Gastroesophageal sphincter (tissue), 4 donors: ENCODE measurements at places on chromosomes 7 and 10.

- H3K4me3 ChIP-seq = no peak overlapping the region
- H3K27ac ChIP-seq = no peak overlapping the region
- H3K36me3 ChIP-seq = no peaks in the 10 kb centered on the region
- H3K4me1 ChIP-seq = no peaks in the 10 kb centered on the region
- no peak for ATAC-seq
These were observed 2.0 kb upstream of the AKR1B15 start for GRCh38 chr7:134546955-134547354.

GRCh38 chr10:13440185-13441061 lies 88.4 kb downstream of the BEND7 start:
- peaks cover 8% of the 10 kb centered on the region for H3K4me1 ChIP-seq
- H3K27ac ChIP-seq = no peak overlapping the region
- H3K36me3 ChIP-seq = peaks cover 33% of the 10 kb centered on the region
- peaks cover 38% of the 10 kb centered on the region for H3K27me3 ChIP-seq

DNA sequence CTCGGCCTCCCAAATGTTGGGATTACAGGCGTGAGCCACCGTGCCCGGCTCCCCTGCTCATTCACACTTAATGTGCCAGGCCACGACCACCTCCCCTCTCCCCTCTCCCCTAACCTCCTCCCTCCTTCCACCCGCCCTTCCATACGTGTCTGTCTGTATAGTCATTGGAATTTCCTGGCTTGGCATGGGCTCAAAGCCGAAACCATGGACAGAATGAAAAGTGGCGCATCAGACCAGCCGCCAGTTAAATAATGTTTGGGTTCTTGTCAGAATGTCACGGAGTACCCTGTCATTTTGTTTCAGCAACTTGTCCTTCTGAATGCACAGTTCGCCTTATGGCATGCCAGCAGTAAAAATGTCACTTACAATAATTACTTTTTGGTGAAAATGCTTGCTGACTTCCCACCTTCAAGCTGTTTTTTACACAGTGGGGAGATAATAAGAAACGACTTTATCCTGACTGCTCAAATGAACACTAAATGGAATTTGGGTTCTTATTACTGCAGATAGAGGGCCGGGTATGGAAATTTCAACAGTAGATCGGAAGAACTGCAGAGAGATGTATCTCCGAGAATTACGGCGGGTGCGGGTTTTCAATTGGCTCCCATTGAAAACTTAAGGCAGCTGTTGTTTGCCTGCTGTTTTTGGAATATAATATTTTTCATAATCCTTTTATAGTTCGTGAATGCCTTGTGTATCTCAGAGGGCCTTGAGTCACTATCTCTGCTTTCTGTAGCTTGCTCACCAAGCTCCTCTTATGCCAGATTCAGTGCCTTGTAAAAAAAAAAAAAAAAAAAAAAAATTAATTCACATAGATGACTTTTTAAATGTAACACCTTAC lies 65.5 kb upstream of the SH2B2 start:
- H3K27ac ChIP-seq = no peak overlapping the region
- H3K27me3 ChIP-seq = no peaks in the 10 kb centered on the region
- H3K4me3 ChIP-seq = no peak overlapping the region
- H3K36me3 ChIP-seq = no peaks in the 10 kb centered on the region
- ATAC-seq = no peak
- H3K4me1 ChIP-seq = no peaks in the 10 kb centered on the region

- ATAC-seq = no peak
- H3K36me3 ChIP-seq = no peaks in the 10 kb centered on the region
- H3K27ac ChIP-seq = no peak overlapping the region
- no peaks in the 10 kb centered on the region for H3K27me3 ChIP-seq
These were observed 330.9 kb downstream of the PARD3 start for GRCh38 chr10:34484164-34484563.

- H3K36me3 ChIP-seq = no peaks in the 10 kb centered on the region
- peaks cover 9% of the 10 kb centered on the region for H3K4me1 ChIP-seq
- no peak overlapping the region for H3K4me3 ChIP-seq
- peak; percentile 28 for ATAC-seq
These were observed 108.5 kb downstream of the RAB18 start for GRCh38 chr10:27612551-27613035.

DNA sequence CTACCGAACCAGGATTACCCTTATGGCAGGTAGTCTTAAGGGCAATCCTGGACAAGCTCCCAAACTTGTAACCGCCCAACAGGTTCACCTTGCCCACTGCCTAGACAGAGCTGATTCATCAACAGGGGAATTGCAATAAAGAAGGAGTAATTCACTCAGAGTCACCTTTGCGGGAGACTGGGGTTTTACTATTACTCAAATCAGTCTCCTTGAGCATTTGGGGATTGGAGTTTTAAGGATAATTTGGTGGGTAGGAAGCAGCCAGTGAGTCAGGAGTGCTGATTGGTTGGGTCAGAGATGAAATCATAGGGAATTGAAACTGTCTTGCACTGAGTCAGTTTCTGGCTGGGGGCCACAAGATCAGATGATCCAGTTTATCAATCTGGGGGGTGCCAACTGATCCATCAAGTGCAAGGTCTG lies 25.3 kb downstream of the HK1 start:
- H3K4me3 ChIP-seq = no peak overlapping the region
- ATAC-seq = no peak
- H3K27me3 ChIP-seq = no peaks in the 10 kb centered on the region
- no peaks in the 10 kb centered on the region for H3K36me3 ChIP-seq
- H3K27ac ChIP-seq = no peak overlapping the region

DNA sequence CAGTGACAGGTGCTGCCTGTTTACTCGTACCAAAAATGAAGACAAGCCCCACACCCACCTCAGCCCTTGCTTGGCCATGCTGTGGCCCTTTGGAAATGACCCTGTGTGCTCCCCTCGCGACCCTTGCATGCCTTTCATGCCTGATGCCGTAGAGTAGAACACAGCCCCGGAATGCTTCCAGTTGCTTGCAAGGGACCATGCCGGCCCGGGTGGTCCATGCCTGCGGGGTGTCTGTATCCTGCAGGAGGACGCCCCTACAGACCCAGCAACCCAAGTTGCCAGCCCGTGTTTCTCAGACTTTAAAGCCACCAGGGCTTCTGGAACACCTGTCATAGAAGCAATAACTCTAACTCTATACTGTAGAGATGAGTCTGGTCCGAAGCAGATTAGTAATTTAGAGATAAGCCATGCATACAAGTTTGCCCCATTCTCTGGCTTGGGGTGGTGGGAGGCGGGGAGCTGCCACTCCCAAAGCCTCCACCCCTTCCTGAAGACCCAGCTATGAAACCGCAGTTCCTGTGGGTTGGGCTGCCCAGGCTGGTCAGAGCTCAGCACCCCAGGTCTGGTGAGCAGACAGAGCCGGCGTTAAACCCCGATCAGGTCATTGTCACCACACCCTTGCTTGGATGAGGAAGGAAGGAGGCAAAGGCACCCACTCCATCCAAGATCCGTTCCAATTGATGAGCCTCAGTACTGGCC lies 143.5 kb downstream of the ADCY1 start:
- H3K36me3 ChIP-seq = no peaks in the 10 kb centered on the region
- H3K27ac ChIP-seq = no peak overlapping the region
- ATAC-seq = no peak

GRCh38 chr7:106009503-106010226 lies 46.6 kb downstream of the CDHR3 start:
- H3K4me3 ChIP-seq = peak overlapping the region; percentile 28
- no peaks in the 10 kb centered on the region for H3K36me3 ChIP-seq
- no peaks in the 10 kb centered on the region for H3K27me3 ChIP-seq
- ATAC-seq = peak; percentile 90
- peak overlapping the region; percentile 71 for H3K27ac ChIP-seq

DNA sequence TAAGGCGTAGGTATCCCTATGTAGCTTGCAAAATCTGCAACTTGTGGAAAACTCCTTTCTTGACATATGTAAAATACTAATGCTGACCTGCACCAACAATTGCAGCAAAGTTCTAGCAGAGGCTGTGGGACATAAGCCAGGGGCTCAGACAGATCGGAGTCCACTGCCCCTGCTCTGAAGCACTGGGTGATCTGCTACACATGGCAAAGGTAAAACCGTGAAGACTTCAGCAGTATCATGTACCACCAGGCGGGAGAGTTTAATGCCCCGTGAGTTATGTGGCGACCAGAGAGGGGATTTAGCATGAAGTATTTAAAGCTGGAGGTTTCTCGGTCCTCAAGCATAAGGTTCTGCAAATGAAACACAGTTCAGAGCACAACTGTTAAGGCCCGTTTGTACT lies 76.4 kb downstream of the ABCC2 start:
- no peak for ATAC-seq
- no peaks in the 10 kb centered on the region for H3K36me3 ChIP-seq
- H3K4me3 ChIP-seq = no peak overlapping the region
- H3K27me3 ChIP-seq = no peaks in the 10 kb centered on the region
- no peak overlapping the region for H3K27ac ChIP-seq

DNA sequence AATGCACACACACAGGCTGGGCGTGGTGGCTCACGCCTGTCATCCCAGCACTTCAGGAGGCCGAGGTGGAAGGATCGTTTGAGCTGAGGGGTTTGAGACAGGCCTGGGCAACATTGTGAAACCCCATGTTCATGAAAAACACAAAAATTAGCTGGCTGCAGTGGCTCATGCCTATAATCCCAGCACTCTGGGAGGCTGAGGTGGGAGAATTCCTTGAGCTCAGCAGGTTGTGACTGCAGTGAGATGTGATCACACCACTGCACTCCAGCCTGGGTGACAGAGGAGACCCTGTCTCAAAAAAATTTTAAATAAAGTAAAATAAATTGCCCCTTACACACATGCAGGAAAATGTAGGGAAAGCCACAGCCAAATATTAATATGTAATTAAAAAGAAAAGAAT lies 44.1 kb downstream of the RNF32 start:
- no peaks in the 10 kb centered on the region for H3K4me1 ChIP-seq
- H3K27ac ChIP-seq = no peak overlapping the region
- H3K27me3 ChIP-seq = no peaks in the 10 kb centered on the region

DNA sequence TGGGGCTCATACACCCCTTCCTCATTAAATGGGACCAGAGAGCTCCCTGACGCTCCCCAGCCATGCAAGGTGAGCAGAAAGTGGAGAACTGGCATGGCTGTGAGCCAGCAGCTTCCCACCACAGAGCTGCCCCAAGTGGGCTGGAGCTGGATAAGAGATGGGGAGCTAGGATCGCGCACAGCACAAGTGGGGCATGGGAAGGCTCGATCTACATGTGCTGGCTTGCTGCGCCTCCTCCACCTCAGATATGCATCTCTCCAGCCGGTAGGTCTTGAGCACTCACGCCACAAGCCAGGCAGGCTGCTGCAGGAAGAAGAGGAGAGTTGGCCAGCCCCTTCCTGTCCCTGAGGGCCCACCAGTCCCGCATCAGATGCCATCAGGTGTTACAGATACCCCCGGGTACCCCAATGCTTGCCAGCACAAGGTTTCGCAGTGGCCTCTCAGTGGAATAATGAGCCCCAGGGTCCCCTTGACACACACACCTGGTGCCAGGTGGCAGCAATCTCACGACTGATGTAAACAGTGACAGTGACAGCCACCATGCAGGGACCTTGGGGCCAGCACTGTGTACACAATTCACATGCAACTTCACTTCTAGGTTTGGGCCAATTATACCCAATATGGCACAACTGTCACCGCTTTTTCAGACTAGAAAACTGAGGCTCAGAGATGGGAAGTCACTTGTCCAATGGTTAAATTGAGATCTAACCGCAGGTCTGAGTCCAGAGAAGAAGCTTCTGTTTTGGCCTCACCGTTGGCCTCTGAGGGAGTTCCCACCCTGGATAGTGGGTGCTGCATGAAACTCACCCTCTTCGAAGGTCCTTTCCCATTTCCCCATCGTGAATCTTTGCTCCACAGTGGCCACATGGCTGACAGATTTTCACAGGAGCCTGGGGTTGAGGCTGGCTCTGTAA lies 79.3 kb downstream of the OAT start:
- H3K36me3 ChIP-seq = no peaks in the 10 kb centered on the region
- no peaks in the 10 kb centered on the region for H3K27me3 ChIP-seq
- H3K4me1 ChIP-seq = no peaks in the 10 kb centered on the region
- no peak overlapping the region for H3K4me3 ChIP-seq
- no peak overlapping the region for H3K27ac ChIP-seq

DNA sequence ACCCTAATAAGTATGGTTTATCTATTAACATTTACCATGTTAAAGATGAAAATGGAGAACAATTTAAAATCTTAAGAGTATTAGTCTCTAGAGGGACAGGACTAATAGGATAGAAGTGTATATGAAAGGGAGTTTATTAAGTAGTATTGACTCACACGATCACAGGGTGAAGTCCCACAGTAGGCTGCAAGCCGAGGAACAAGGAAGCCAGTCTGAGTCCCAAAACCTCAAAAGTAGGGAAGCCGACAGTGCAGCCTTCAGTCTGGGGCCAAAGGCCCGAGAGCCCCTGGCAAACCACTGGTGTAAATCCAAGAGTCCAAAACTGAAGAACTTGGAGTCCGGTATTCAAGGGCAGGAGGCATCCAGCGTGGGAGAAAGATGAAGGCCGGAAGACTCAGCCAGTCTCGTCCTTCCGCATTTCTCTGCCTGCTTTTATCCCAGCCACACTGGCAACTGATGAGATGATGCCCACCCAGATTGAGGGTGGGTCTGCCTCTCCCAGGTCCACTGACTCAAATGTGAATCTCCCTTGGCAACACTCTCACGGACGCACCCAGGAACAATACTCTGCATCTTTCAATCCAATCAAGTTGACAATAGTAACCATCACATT lies 140.8 kb upstream of the FAM20C start:
- ATAC-seq = no peak
- no peaks in the 10 kb centered on the region for H3K27me3 ChIP-seq
- H3K27ac ChIP-seq = no peak overlapping the region
- H3K4me3 ChIP-seq = no peak overlapping the region

- no peaks in the 10 kb centered on the region for H3K4me1 ChIP-seq
- no peaks in the 10 kb centered on the region for H3K27me3 ChIP-seq
- no peak overlapping the region for H3K4me3 ChIP-seq
- H3K36me3 ChIP-seq = no peaks in the 10 kb centered on the region
- no peak for ATAC-seq
- no peak overlapping the region for H3K27ac ChIP-seq
These were observed 896.9 kb downstream of the CCSER2 start for GRCh38 chr10:85225311-85225710.

DNA sequence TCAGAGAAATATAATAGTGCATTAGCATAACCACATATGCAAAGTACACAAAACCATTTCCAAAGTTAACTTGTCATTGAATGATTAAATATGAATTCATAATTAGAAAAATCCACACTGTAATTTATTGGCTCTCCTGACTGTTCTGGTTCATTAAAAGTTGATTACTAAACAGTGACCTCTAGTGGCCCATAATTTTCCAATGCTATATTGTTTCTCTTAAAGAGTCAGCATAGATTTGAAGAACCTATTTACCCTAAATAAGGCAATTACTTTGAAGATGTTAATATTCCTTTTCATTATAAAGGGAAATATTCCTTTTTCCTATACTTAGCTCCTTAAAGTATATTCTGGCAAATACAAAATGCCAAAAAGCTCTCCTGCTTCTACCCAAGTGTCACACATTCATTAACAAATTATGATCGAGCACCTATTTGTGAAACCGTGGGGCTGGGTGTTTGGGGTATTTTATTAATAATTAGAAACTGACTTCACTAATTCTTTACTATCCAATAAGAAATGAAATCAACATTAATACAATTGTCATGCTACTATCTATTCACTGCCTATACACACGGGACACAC lies 86.2 kb downstream of the HIBADH start:
- H3K27me3 ChIP-seq = no peaks in the 10 kb centered on the region
- H3K4me1 ChIP-seq = no peaks in the 10 kb centered on the region
- H3K27ac ChIP-seq = no peak overlapping the region

GRCh38 chr7:24939416-24939815 lies 40.6 kb downstream of the OSBPL3 start:
- no peak for ATAC-seq
- no peaks in the 10 kb centered on the region for H3K4me1 ChIP-seq
- H3K36me3 ChIP-seq = no peaks in the 10 kb centered on the region
- H3K4me3 ChIP-seq = no peak overlapping the region
- no peaks in the 10 kb centered on the region for H3K27me3 ChIP-seq

GRCh38 chr7:14888962-14889361 lies 13.6 kb downstream of the DGKB start:
- H3K4me3 ChIP-seq = no peak overlapping the region
- no peaks in the 10 kb centered on the region for H3K4me1 ChIP-seq
